ENCODE measurements at places on chromosomes 7 and 10.
A peak's percentile ranks its signal among the peaks of the same experiment; 100 is the strongest.

DNA sequence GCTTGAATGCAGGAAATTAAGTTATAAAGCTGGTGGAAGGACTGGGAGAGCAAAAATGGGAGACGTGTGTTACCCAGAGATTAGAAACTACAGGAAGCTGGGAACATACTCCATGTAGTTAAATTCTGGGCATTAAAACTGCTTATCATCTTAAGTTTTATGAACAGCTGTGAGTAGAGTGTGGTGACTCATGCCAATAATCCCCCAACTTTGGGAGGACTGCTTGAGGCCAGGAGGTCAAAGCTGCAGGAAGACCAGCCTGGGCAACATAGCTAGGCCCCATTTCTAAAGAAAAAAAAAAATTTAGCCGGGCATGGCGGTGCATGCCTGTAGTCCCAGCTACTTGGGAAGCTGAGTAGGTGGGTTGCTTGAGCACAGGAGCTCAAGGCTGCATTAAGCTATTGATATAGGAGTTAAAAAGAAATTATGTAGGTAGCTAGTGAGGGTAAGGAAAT lies 56.2 kb upstream of the SEPHS1 start:
- no peak for DNase-seq

DNA sequence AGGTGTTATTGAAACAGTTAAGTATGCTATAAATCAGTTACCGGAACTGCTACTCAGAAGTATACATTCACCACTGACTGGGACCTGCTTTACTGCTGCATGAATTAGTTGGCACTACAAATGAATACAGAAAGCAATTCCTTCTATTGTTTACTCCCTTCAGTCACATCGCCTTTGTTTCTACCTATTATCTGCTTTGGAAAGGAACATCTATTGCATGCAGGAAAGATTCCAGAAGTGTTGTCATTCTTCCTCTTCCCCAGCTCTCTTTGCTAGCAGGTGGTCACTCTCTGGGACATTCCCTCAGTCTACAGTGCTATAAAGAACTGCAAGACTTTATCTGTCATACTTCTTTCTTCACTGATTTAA lies 131.3 kb downstream of the ANK3 start:
- DNase-seq: no peak

GRCh38 chr10:16440396-16441133 lies 3.8 kb downstream of the PTER start:
- no peak for DNase-seq

DNA sequence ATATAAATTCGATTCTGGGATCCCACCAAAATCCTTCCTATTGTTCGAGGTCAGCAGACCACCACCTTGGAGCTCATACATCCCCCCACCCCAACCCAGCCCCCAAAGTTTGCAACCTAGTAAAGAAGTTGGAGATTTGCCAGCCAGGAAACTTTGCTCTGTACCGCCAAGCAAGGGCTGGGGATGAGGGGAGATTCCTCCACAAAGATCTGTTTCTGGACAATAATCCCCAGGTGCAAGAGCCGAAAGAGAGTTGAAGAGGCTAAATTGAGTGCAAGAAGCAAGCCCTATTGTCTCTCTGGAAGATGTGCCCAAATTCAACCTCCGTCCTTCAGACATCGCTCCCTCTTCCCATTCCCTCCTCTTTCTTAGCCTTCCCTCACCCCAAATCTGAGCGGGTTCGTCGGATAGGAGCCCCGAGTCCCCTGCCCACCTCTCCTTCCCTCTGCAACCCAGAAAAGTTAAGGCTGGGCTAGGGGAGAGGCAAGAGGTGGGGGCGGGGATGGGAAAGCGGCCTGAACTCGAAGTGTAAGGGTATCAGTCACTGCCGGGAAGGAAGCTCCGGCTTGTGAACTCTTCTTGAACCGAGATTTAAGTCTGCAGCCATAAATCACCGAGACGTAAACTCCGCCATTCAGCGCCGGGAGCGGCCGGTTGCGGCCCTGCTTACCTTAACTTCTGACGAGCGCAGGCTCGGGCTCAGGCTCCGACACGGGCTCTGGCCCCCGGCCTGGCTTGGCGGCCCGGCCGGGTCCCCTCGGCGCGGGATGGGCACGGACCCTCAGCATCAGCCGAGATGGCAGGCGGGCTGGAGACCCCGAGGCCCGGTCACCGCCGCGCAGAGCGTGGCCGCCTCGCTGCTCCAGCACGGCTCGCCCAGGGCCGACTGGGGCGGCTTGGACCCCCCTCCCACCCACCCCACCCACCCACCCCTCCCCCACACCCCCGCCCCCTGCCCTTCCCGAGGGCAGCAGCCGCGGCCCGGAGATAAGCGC lies 10.8 kb upstream of the HOXA2 start:
- no peak for DNase-seq

DNA sequence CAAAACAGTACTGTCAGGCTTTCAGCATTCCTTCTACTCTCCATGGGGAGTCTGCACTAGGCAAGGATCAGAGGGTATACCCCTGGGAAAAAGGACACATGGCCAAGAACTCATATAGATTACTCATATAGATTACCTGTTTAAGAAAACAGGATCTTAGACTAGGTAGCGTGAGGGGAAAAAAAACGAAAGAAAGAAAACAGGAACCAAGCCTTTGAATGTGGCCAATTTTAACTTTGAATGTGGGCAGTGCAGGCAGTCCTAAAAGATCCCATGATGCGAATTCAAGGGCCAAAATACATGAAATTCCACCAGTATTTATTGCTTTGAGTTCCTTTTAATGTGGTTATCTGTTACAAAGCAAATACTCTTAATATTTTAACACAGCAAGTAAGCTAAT lies 108.6 kb upstream of the TAC1 start:
- DNase-seq: no peak

GRCh38 chr10:32207544-32207943 lies 139.4 kb downstream of the EPC1 start:
- peak; percentile 18 for DNase-seq

- no peak for DNase-seq
Measured at GRCh38 chr10:102211615-102212299, 14.3 kb upstream of the ELOVL3 start.

GRCh38 chr10:91250341-91250740 lies 29.9 kb downstream of the PCGF5 start:
- DNase-seq: no peak

DNA sequence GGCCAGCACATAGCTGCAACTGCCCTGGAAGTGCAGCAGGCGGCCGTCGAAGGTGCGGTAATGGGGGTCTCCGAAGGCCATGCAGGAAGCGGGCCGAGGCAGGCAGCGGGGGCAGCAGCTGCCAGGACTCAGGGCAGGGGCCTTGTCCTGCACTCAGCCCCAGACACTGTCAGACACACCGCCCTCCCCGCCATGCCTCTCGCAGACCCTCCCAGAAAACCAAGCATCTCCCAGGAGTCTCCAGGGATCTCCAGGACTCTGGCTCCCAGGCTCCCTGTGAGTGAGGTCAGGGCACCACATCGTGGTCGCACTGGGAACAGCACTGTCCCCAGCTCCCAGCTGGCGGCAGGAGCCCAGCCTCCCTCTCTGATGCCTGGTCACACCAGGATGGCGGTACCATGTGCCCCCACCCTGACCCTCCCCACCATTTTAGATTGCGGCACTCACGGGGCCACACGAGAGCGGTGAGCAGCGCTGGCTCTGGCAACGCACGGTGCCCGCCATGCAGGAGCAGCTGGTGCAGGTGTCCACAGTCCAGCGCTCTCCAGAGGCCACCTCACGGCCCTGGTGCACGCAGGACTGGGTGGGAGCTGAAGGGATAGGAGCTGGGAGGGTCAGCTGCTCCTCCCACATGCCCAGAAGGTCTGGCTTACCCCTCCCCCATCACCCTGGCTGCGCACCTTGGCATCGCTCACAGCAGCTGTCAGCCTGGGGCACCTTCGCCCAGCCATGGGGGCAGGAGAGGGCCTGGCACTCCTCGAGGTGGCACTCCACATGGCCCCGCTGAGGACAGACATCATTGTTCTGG lies 17.5 kb downstream of the ATP6V1F start:
- no peak for DNase-seq

- DNase-seq: no peak
Measured at GRCh38 chr10:114925587-114926586, 12.1 kb upstream of the TRUB1 start.

GRCh38 chr10:101225846-101226421 lies 3.3 kb downstream of the LBX1 start:
- DNase-seq: no peak

DNA sequence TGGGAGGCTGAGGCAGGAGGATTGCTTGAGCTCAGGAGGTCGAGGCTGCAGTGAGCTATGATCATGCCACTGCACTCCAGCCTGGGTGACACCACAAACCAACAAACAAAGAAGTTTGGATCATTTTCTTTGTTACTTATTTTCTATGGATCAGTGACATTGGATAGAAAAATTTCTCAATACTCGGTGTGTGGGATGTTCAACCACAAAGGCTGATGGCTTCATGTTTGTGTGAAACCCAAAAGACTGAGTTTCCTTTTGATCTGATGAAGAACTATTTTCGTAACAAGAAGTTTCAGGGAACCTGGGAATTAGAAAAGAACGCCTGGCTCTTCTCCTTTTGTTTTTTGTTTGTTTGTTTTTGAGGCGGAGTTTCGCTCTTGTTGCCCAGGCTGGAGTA lies 104.0 kb downstream of the HOXA1 start:
- DNase-seq: no peak

- no peak for DNase-seq
Measured at GRCh38 chr7:100675105-100675451, 1.5 kb downstream of the GNB2 start.

DNA sequence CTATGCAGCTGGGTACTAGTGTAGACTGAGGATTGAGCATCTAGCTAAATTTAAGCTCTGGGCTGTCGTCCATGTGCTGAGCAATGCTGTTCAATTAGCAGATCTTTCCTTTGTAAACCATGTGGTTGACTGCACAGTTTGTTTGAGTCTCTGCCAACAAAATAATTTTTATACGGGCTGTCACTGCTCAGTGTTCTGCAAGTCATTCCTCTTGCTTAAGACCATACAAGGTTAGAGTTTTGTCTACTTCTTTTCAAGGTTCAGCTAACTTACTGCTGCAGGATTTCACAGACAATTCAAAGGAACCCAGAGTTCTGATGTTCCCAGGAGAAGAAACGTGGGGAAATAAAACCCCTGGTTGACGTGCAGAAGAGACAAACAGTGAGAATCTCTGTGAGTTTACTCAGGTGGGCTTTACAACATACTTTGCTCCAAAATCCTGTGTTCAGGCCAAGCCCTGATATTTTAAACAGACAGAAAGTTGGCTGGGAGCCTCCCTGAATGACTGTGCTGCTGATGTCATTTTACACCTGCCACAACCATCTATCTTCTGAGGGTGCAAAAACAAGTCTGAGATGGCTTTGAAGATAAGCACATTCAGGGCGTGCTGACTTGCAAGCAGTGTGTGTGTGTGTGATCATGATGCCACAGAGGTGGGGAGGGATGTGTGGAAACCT lies 177.1 kb upstream of the SVIL start:
- no peak for DNase-seq

DNA sequence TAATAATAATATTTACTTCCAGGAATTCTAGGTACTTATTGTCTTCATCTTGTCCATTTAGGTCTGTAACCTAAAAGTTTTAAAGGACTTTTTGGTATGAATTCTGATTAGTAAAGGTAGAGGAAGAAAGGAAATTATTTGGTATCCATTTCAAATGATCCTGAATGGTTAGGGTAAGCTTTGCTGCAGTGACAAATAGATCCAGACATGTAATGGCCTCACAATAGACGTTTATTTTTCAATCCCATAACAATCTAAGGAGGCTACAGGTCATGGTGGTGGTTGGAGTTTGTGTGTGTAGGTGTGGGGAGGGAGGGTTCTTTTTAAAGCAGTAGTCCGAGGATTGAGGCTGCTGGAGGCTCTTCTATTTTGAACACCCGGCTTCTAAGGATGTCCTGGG lies 5.3 kb downstream of the FBH1 start:
- no peak for DNase-seq

DNA sequence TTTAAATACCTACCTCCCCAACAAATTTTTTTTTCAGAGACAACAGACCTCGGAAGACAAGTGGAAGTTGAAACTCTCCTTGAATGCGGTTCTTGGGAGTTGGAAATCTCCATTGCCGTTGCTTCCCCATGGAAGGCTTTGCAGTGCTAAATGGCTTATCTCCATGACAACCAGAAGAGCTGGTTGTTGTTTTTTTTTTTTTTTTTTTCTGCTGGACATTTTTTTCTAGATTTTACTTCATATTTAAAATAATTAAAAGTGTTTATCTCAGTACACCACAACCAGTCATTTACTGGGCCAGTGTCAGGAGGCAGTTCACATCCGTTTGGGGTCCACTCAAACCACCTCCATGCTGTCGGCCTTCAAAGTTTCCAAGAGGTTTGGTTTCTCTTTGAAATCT lies 348.5 kb upstream of the PRKCQ start:
- DNase-seq: no peak

- no peak for DNase-seq
Measured at GRCh38 chr10:114408968-114409444, 4.7 kb upstream of the AFAP1L2 start.

DNA sequence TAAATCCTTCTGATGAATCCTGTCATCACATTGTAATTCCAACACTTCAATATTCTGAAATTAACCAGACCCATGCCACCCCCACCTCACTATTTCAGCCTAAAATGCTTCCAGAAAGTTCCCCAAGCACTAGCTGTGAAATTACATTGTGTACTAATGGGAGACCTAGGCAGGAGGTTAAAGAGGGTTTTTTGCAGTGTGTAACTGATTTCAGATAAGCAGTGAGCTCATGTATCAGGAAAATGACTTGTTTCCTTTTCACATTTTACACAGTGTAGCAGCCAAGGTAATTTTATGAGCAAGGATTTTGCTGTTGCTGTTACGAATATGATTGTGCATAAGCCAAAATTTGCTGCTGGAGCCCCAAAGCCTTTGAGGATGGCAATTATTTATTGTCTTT lies 129.0 kb downstream of the INHBA start:
- no peak for DNase-seq

- no peak for DNase-seq
Measured at GRCh38 chr10:84329986-84330651, 1.7 kb downstream of the CCSER2 start.

- no peak for DNase-seq
Measured at GRCh38 chr10:103814626-103815370, 40.6 kb downstream of the SH3PXD2A start.

GRCh38 chr10:132624847-132625471 lies 87.4 kb downstream of the INPP5A start:
- no peak for DNase-seq

- DNase-seq: no peak
Measured at GRCh38 chr10:86371691-86372090, 5.1 kb upstream of the GRID1 start.

GRCh38 chr7:141231018-141231792 lies 157.3 kb downstream of the TMEM178B start:
- no peak for DNase-seq

GRCh38 chr7:151777495-151777880 lies 99.4 kb downstream of the PRKAG2 start:
- DNase-seq: no peak

- no peak for DNase-seq
Measured at GRCh38 chr10:23404461-23404980, 34.4 kb upstream of the OTUD1 start.
